NCI-H2227 treated with DMSO at 0.1 percent for 48 hours (cell line): ENCODE measurements at places on chromosomes 3 and 15.

GRCh38 chr15:96869122-96869521, 538.6 kb downstream of the NR2F2 start:
- DNase-seq, result no peak

- no peak for DNase-seq
Observed at GRCh38 chr3:117696851-117697407, 987.4 kb downstream of the TUSC7 start.

- DNase-seq, result no peak
Observed at GRCh38 chr3:123258811-123259420, 57.2 kb downstream of the SEC22A start.

- DNase-seq, result no peak
Observed at GRCh38 chr3:170520996-170521395, 64.9 kb downstream of the SLC7A14 start.

DNA sequence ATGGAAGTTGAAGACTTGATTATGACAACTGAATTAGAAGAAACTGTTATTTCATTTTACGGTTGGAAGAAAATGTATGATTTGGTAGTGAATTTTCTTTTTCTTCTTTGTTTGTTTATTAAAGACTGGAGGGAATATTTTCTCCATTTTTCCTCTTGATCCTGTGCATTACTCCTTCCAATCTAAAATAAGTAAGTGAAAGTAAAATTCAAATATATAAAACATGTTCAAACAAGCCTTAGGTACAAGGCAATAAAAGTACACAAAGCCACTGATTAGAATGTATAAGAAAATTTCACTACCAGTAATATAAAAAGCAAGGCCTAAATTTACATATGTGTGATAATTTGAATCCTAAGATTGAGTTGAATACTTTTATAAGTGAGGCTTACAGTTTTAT, 181.2 kb upstream of the MME start:
- DNase-seq, result no peak

DNA sequence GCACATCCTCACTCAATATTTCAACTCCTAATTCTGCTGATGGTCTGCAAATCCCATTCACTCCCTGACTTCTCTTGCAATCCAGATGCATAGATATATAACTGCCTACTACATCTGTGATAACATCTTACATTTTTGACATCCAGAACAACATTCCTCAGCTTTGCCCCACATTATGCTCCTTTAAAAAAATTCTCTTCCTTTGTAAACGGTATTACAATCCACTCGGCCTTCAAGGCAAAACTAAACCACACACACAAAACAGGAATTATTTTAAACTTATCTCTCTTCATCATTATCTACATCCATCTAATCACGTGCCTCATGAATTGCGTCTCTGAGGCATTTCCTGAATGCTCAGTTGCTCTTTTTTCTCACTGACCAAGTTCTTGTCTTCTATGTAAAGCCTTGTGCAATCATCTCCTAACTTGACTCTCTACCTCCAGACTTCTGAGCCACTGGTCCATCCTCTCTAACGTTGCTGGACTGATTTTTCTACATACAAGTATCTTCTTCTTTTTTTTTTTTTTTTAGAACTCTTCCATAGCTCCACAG, 117.0 kb downstream of the SATB1 start:
- no peak for DNase-seq

DNA sequence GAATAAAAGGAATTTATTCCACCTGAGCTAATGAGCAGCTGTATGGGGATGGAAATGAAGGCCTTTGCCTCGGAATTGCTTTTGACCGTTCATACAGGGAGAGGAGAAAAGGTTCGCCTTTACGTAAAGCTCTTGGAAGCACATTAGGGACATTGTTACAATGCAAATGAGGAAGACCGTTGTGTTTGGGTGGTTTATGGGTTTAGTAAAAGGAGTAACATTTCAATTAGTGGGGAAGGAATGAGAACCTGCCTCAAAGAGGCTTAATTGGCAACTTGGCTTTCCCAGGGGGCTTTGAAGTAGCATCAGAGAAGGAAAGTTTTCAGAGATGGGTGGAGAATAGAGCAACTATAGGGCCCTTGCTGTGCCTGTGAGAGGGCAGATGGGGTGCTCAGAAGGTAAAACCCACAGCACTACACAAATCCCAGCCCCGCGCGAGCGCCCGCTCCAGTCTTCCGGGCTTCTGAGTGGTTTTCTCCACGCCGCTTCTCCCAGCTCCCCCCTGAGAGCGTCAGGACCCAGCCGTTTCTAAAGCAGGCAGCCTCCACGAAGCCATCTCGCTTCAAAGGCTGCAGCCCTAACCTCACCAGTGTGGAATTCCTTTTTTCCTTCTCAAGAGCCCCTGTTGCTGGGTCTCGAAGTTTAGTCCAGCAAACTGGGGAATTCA, 192.0 kb upstream of the HES1 start:
- DNase-seq, result no peak
